Regular cardiac myocyte (primary cell): ENCODE measurements at places on chromosomes 12 and 14. TPM values are rescaled to one million over a fixed set of nuclear protein-coding genes. Genes with fewer than 3 reads are reported as not detected.

PDE3A gene
- total RNA-seq, result 23.1 and 31.8 TPM in 2 replicates

HSPA2 gene
- total RNA-seq, result 2.3 and 5.9 TPM in 2 replicates

ENDOU gene
- under 0.01 TPM in 1 of 2 replicates, not detected in the other for total RNA-seq

E2F7 gene
- 18.6 and 28.6 TPM in 2 replicates for total RNA-seq

COX8C gene
- not detected in 2 replicates for total RNA-seq

TGM1 gene
- 0.19 and 0.85 TPM in 2 replicates for total RNA-seq

SAMD4A gene
- total RNA-seq, result 13.6 and 31.9 TPM in 2 replicates
